ENCODE measurements at places on chromosomes 5 and 9.
A peak's percentile ranks its signal among the peaks of the same experiment; 100 is the strongest.

GRCh38 chr5:108461628-108462367, 79.9 kb upstream of the FBXL17 start:
- DNase-seq = peak; percentile 86

GRCh38 chr5:148457183-148457620, 73.4 kb downstream of the FBXO38 start:
- no peak for DNase-seq

GRCh38 chr5:9405196-9405754, 140.6 kb downstream of the SEMA5A start:
- DNase-seq = no peak

DNA sequence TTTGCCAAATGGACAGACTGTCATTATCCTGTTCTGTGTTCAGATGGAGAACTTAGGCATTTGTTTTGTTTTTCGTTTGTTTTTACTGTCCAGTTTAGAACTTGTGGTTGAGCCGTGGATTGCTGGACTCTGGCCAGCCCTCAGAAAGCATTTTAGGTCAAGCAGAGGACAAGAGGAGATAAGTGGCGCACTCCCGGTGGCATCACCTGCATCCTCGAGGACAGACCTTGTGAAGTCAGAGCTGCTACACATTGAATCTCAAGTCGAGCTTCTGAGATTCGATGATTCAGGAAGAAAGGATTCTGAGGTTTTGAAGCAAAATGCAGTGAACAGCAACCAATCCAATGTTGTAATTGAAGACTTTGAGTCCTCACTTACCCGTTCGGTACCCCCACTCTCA, 8.9 kb downstream of the MTRR start:
- DNase-seq = no peak

DNA sequence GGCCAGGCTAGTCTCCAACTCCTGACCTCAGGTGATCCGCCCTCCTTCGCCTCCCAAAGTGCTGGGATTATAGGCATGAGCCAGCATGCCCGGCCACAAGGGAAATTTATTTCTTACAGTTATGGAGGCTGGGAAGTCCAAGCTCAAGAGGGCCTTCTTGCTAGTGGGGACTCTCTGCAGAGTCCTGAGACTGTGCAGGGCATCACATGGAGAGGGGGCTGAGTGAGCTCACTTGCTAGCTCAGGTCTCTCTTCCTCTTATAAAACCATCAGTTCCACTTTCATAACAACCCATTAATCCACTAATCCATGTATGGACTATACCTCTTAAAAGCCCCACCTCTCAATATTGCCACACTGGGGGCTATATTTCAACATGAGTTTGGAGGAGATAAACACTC, 5.1 kb upstream of the SPIN1 start:
- DNase-seq = no peak
